ENCODE measurements at places on chromosomes 7 and 10.

DNA sequence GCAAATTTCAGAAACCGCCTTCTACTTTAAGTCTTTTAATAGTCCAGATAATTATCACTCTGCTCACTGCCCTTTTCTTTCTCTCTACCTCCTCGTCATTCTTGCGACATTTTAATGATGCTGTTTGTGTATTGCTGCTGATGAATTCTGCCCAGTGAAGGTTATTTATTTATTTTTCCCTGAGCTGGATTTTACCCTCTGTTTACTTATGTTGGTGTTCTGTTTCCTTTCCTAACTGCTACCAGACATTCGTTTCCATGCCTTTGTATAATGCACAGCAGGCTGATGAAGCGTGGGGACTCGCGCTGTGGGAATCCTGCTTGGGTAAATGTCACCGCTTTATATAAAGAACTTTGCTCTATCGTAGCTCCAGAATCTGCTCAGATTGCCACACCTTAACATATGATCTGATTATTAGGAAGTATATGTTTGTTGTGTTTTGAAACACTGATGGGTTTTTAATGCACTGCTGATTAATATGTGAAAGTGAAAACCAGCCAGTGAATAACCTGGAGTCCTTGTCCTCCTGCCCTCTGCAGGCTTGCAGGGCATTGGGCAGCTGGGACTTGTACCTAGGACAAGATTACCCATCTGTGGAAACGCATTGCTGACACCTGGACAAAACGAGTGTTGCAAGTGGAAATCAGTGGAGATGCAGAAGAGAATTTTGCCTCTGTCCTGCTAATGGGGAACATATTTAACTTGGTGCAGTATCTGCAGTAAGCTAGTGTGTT lies 291.5 kb downstream of the SDK1 start:
- no peak for DNase-seq

GRCh38 chr10:132375116-132375794 lies 21.7 kb upstream of the PWWP2B start:
- no peak for DNase-seq

- no peak for DNase-seq
These were observed 17.3 kb downstream of the MYOF start for GRCh38 chr10:93464776-93465388.

- no peak for DNase-seq
These were observed 4.6 kb downstream of the GIGYF1 start for GRCh38 chr7:100689230-100690135.

DNA sequence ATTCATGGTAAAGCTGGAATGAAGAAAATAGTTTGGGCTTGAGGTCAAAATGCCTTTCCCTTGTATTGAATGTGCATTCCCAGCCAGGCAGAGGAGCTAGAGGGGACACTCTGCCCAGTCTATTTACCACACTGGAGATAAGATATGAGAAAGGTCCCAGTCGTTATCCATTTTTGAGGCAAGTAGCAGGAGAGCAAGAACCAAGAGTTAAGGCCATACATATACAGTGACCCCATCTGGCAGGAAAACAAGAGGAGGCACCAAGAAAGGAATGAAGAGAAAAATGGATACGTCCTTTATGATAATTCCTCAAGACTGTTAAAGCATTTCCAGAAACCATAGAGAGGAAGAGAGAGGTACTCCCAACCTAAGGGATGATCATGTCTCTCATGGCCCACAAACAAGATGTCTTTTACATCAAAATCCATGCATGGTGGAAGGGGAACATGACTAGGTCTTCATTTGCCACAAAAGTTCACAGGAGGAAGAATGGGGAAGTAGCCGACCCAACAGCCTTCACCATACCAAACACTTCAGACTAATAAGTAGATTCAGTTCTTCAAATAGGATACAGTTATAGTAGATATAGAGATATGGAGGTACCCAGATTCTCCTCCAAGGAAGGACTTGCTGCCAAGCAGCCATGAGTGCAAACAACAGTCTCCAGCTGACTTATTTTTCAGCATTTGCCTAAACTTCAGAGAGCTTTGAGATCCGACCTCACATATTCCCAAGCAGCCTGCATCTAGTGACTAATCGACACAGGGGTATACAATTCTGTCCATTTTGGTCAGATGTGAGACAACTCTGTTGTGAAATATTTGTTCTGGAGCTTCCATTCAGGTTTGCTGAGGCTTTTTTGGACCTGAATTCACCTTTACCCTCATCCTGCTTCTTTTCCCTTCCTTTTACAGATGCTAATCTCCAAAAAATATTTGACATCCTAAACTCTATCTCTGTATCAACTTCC lies 61.1 kb upstream of the CCDC71L start:
- DNase-seq = no peak

Measured in cerebellum (tissue), 4 donors.